RCC 7860 (cell line): ENCODE measurements at places on chromosomes 1 and 21.

- no peak for DNase-seq
Observed at GRCh38 chr1:72281637-72282270, 585 bp downstream of the NEGR1 start.

DNA sequence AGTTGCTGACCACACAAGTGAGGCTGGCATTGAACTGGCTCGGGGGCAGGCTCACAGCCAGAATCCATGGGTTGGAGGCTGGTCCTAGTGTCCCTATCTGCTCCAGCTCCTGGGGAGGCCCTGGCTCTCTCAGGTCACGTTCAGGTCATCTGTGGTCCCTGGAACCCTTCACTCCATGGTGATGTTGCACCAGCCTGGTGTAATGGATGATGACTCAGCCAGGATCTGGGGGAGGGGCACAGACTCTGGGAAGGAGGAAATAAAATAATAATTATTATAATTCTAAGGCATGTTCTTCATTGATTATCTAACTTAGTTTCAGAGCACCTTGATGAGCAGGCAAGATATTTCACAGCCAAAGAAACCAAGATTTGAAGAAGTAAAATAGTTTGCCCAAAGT lies 26.6 kb upstream of the FCRL4 start:
- DNase-seq = no peak

DNA sequence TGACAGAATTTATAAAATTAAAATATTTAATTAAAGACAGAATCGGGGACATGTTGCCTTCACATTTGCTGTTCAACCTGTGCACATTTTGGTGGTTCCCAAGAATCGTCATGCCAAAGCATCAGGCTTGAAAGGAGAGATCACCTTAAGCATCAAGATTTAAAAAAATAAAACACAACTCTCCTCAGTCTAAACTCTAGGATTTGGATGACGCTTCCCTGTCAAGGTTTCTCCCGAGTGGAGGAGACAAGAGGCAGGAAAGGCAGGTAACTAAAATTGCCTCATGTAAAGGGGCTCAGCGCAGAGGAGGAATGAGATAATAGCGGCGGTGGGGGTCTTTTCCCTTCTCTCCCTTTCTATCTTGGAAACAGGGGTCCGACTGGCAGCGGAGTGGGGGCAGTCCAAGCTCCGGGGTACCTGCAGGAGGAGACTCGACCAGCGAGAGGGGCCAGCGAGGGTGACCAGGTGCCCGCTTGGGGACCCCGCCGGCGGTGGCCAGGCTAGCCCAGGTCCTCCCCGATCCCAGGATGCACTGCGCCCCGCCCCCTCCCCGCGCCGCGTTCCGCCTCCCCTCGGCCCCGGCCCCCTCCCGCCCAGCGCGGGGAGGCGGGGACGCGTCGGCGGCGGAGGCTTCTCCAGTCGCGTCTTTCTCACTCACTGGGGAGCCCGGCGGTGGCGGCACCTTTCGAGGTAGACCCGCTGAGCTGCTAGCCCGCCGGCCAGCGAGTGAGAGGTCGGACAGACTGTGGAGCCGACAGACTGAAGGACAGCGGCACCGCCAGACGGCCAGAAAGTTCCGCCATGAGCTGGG lies at the start of gene FNBP1L:
Gene FNBP1L, plus strand, starts transcription at position 638 of the 811 bp plus-strand sequence. Its CDS starts 164 bp downstream, at position 802.
- peak; percentile 43 for DNase-seq

DNA sequence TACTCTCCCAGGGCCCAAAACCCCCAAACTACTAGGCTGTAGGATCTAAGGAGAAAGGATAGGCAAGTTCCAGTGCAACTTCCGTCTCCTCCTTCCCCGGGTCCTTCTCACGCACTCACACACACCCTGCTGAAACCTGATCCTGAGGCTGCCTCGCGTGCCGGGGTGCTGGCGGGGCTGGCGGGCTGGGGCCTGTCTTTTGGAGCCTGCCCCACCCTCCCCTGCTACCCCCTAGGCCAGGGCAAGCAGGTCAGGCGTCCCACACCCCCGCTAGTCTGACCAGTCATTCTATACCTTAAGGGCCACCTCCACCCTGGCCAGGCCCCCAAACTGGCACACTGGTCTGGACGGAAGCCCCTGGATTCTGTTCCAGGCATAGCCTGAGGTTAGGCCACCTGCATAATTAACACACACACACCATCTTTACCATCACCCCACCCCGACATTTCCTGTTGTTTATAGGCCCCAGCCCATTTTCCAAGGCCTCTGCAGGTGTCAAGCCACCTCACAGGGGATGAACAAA lies 48.3 kb upstream of the ARTN start:
- DNase-seq = no peak

DNA sequence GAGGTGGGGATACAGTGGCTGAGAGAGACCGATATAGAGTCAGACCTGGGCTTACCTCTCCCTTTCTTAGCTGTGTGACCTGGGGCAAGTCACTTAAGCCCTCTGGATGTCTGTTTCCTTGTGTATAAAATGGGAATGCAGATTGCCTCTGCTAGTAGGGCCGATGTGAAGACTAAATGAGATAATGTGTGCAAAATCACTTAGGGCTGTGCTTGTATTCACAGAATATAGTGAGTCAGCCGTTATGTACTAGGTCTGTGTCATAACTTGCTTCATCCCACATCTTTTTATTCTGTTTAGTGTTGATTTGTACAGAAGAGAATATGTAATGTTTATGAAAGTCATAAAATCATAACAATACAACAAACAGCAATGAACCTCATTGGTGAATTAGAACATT lies 56.0 kb downstream of the PTPRU start:
- no peak for DNase-seq

GRCh38 chr1:62728963-62729362 lies 40.8 kb upstream of the DOCK7 start:
- DNase-seq = no peak

DNA sequence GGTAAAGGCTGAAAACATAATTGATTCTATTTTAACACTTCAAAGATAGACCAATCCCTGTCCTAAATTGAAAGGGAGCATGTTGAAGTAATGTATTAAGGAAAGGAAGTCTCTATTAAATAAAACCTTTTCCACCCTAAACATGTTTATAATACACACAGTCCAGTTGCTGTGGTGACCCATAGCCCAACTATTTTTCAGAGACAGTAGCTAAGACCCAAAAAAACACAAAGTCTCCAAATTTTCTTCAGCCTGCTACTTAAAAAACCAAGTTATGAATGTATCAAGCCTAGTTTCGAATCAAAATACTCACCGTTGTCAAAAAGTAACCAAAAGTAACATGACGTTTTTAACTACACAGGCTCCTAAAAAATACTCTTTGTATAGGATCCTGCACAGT lies 1.6 kb downstream of the ELK4 start:
- DNase-seq = peak; percentile 28

DNA sequence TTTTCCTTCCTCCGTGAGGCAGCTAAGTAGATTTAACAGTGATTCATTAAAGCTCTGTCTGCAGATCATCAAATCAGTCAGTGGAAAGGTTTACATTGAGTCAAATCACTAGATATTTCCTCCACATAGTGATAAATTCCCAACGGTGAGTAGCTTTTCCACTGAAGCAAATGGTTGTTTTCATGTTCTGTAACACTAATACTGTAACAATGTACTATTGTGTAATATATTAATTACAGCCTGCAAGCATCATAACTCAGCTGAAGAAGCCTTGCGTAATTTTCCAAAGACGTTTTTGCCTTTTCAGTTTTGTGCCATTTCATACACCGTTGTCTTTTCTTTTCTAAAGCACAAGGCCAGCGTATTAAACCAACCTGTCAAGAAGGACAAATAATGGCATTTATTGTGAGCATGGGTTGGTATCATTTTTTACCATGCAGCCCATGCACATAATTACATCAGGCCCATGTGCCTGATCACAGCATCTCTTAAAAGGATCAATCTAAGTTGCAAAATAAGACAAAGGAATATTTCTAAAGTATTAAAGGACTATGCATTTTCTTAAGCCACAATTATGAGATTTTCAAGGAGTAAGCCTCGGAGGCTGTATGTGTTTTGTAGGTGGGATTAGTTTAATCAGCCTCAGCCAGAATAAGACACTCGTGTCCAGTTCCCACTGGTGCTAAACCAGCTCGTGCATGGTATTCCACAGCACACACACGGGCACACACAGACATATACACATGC lies 16.7 kb upstream of the PDE9A start:
- no peak for DNase-seq

GRCh38 chr1:212930986-212931678 lies 19.2 kb upstream of the VASH2 start:
- no peak for DNase-seq

GRCh38 chr1:55287723-55288122 lies 72.6 kb upstream of the USP24 start:
- DNase-seq = no peak

DNA sequence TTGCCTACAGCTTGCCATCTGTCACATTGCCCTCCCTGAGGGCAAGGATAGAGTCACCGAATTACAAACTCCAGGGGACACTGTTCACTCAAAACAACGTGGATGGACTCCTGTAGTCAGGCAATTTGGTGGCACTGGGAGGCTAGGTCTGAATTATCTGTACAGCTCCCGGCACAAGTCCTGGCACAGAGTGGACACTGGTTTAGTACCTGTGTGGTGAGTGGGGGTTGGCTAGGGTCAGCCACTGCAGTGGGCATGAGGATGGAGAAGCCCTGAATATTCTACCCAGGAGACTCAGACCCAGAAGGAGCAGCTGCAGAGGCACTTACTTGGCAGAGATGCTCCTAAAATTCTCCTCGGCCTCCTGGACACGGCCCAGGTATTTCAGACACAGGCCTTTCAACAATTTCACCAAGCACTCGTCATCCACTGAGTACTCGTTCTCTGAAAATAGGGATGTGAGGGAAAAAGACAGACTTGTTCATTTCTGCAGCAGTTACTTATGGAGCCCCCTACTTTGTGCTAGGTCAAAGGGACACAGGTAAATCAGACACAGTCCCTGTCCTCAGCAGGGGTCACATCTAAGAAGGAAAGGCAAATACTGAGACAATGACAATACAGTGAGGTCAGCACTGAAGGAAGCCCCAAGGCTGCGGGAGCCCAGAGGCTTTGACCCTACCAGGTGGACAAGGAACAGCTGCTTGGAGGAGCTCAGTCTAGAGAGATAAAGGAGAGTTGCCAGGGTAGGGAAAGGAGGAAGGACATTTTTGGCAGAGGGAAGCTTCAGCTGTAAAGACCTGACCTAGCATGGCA lies 40.5 kb downstream of the TTC39A start:
- no peak for DNase-seq
